ENCODE measurements at places on chromosomes 5 and 9.

- DNase-seq: no peak
Measured at GRCh38 chr9:133961226-133962165, 30.6 kb downstream of the VAV2 start.

DNA sequence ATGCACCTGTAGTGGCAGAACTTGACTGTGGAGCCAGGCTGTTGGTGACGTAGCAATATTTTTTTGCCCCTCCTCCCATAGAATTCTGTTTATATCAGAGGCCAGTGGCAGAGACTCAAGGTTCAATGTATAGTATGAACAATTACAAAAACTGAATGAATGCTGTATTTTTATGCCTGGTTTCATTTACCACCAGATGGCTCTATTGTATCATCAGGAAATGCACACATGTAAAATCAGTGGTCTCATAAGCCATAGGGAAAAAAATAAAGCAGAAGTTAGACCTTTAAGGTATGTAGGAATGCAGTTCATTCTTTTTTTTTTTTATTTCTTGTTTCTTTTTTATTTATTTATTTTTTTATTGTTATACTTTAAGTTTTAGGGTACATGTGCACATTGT, 43.6 kb downstream of the CCDC192 start:
- DNase-seq: peak; percentile 63

- no peak for DNase-seq
Measured at GRCh38 chr5:168434746-168435321, 51.4 kb upstream of the RARS1 start.

- DNase-seq: no peak
Measured at GRCh38 chr9:134915046-134915985, 2.4 kb downstream of the FCN1 start.

DNA sequence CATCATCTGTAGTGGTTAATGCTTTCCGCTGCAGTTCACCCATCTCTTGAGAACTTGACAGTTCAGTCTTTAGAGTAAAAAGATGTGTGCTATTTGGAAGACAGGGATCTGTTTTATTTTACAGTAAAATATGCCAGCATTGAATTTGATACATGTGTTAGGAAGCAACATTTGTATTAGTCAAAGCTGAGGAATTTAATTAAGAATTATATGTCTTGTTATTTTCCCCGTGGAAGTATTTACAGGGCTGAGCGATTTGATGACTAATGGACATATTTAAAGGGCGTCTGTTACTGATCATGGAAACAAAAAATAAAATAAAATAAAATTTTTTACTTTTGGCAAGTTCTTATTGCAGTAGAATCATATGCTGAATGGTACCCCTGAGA, 101.3 kb downstream of the PAM start:
- no peak for DNase-seq

- no peak for DNase-seq
Measured at GRCh38 chr5:4640795-4641194, 499.3 kb upstream of the ADAMTS16 start.

DNA sequence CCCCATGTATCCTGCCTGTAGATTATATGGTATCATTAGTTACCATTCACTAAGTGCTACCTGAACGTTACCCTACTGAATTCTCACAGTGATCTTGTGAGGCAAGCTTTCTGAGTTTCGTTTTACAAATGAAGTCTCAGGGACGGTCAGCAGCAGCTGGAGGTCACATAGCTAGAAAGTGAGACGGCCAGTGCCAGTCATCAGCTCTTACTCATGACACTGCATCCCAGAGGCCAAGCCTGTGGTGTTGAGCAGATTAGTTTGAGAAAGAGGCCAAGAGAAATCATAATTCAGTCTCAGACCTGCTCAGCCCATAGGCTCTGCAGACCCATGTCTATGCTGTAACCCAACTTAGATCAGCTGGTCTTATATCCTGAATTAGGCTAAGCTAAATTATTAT, 95.7 kb upstream of the EGFLAM start:
- no peak for DNase-seq

DNA sequence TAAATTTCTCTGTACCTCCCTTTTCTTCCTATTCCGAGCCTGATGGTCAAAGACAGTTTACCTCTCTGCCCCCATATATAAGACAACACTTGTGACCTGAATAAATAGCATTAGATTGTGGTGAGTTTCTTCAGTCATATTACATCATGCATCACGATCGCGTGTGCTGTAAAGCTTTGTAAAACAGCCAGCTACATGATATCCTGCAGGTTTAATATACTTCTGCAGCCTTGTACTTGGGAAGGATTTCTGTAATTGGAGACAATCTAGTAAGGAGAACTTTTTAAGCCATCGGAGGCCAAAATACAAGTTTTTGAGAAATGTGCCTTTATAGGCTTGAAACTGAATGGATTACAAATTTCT, 711.8 kb upstream of the WWC1 start:
- DNase-seq: no peak

DNA sequence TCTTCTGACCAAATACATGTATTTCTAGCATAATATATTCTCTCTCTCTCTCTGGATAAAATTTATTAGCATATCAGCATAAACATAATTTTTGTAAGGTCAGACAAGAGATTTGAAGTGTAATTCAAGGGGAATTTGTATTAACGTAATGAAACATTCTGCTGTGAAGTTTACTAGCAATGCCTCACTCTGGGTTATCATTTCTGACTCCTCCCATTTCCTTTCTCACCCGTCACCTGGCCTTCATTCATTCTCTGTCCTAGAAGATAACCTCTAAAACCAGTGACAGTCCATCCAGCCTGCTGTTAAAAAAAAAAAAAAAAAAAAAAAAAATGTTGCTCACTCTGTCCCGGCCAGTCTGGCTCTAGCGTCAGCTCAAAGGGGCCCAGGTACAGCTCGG, 27.1 kb downstream of the GRAMD2B start:
- DNase-seq: peak; percentile 76

DNA sequence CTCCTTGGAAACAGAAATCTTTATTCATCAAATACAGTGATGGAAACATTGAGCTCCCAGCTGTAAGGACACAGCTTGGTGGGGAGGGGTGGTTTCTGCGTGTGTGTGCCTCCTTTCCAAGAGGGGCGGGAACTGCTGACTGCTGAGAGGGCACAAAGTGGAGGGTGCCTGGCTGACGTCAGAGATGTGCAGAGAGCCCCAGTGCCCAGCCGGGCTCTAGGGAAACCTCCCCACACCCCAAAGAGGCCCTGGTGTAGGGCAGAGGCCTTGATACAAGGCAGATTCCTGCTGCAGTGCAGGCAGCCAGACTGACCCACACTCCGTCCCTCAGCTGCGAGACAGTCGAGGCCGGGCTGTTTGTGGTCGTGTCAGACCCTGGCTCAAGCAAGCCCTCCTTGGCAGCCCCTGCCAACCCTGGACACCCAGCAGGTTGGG, 191.0 kb downstream of the CACNA1B start:
- no peak for DNase-seq

DNA sequence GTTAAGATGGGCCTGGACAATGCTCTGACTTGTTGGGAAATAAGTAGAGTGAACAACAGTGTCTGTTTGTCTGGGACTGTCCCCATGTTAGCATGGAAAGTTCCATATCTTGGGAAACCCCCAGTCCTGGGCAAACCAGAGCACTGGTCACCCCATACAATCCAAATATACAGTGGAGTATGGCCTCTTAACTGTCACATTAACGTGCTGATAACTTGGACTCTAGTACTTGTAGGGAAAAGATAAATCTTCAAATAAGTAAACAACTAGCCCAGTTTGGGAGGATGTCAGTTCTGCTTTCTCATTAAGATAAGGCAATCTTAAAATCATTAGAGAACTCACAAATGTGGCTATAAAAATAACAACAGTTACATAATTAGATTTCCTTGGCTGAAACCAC, 47.6 kb upstream of the JAK2 start:
- peak; percentile 54 for DNase-seq

DNA sequence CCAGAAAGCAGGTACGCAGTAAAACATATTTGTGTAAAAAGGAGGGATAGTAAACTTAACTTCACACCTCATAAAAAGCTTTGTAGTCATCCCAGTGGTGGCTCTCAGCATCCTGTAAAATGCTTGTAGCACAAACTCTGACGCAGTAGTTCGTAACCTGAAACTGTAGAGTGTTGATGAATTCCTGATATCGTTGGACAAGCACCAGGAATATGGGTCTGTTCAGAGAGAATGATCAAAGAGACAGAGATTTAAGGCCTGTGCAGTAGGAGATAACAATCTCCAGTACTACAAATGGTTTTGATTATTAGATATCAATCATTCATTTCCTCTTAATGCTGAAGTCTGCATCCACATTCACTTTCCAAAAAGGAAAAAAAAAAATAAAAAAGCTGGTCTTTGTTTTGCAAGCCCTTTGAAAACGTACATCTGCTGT, 148.5 kb downstream of the KIAA0825 start:
- DNase-seq: no peak

DNA sequence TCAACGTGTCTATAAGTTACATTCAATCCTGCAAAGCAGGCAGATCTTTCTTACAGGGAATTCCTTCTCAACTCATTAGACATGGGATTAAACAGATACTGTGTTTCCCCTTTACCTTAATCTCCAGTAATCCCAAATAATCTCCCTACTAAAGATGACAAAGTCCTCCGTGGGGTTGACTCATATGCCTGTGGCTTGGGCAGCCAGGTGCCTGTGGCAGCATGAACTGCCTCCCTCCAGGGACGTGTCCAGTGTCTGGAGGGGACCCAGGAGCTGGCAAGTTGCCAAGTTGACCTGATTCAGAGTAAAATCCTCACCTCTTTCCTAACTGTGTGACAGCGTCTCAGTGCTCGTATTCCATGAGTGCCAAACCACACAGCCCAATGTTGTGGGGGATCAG, 94.6 kb upstream of the PTCH1 start:
- no peak for DNase-seq

- DNase-seq: no peak
Measured at GRCh38 chr5:33367416-33367815, 73.3 kb upstream of the TARS1 start.

DNA sequence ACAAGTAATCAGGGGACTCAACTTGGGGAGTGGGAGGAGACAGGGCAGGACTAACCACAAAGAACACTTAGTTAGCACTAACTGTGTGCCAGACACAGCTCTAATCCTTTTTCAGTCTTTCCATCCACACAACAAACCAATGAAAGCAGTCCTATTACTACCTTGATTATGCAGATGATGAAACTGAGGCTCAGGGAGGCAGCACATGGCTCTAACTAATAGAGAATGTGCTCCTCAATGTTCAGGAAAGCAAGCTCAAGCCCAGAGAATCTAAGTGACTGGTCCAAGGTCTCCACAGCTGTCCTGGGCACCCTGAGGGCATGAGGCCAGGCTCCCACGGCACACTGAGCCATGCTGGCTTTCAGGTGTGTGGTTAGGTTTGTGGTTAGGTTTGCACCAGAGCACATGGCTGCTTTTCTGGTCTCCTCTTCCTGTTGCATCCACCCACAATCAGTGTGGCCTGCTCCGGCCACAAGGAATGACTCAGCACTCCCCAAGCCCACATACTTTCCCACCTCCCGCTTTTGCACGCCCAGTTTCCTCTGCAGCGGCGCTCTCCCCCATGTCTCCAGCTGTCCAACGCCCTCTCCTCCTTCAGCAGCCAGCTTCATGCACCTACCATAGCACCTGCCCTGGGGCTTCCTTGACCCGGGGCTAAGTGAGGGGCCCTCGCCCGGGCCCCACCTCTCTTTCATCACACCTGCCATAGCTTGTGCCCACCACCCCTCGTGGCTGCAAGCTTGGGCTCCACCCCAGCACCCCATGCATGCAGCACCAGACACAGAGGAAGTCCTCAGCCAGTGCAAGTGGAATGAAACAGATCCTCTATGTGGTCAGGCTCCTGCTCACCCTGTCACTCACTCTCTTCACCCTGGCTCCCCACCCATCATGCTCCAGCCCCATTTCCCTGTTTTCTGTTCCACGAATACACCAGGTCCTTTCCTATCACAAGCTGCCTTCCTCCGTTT, 133.1 kb downstream of the GABBR2 start:
- peak; percentile 89 for DNase-seq

- DNase-seq: peak; percentile 43
Measured at GRCh38 chr5:89273289-89273688, 390.3 kb upstream of the MEF2C start.

DNA sequence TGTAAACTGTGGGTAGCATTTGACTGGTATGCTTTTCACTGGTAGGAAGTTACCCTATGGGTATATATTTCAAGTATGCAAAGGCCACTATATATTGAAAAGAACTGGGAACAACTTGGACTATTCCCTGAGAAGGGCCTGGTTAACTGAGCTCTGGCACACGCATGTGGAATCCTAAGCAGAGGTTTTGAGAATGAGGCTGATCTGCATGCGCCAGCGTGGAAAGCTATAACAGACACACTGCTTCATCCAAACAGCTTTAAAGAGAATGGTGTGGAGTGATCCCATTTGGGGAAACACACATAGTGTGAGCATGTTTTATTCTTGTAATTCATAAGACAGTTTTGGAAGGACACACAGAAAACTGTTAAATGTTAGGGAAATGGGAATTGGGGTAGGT, 8.4 kb downstream of the NSG2 start:
- no peak for DNase-seq

GRCh38 chr5:170691657-170692056, 91.9 kb upstream of the GABRP start:
- no peak for DNase-seq

GRCh38 chr9:21286659-21287058, 18.5 kb downstream of the IFNA5 start:
- peak; percentile 23 for DNase-seq

DNA sequence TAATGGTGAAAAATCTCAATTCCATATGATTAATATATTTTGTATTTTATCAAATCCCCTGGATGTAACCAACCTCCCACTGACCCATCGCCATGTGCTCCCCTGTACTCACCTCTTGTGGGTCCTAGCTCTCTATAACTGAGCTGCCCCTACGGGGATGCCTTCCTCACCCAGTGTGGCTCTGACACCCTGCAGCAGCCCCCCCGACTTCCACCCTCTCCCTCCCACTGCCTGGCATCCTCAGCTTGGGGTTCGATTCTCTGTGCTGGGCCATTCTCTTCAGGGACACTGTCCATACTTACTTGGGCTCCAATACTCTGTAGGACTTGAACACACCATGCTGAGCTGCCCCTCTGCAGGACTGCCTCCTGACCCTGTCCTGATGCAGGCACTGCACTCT, 87.1 kb downstream of the PJA2 start:
- DNase-seq: no peak

DNA sequence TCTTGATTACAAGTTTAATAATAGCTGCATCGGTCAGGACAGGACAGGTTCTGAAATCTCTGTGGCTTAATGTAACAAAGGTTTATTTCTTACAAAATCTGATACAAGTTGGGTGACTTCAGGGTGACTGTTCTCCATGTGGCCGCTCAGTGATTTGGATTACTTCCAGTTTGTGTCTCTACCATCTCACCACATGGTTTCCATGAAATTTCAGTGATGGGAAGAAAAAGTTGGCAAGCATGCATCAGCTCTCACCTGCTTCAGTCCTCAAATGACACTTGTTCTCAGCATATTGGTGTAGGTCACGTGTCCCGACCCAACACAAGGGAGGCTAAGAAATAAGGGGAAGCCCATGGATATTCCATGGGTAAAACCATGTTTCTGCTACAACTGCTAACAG, 7.8 kb upstream of the TMEM268 start:
- DNase-seq: no peak

GRCh38 chr5:154590093-154590724, 112.2 kb upstream of the HAND1 start:
- no peak for DNase-seq
